ENCODE measurements at places on chromosomes 6 and 20.

- DNase-seq = no peak
Measured at GRCh38 chr6:92538275-92538674, 881.1 kb downstream of the EPHA7 start.

DNA sequence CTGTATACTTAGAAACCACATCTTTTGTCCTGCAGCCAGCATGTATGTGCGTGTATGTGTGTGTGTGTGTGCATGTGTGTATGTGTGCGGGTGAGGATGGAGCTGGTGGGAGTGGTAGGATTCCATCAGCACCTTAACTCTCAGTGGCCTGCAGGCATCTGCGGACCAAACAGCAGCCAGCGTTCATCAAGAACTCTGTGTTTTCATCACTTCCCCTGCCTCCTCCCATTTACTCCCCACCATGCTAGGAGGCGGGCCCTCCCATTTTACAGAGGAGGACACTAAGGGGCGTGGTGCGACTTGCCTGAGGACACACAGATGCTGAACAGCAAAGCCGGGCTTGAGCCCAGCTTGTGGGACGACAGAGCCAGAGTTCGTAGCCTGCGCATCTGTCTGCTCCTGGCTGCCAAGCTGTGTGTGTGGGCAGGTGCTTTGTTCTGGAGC is 8.9 kb downstream of the VSTM2L start:
- DNase-seq = no peak

- DNase-seq = peak; percentile 71
Measured at GRCh38 chr6:166258854-166259276, 49.3 kb downstream of the PRR18 start.

- peak; percentile 6 for DNase-seq
Measured at GRCh38 chr6:40999569-40999968, 39.5 kb downstream of the UNC5CL start.

DNA sequence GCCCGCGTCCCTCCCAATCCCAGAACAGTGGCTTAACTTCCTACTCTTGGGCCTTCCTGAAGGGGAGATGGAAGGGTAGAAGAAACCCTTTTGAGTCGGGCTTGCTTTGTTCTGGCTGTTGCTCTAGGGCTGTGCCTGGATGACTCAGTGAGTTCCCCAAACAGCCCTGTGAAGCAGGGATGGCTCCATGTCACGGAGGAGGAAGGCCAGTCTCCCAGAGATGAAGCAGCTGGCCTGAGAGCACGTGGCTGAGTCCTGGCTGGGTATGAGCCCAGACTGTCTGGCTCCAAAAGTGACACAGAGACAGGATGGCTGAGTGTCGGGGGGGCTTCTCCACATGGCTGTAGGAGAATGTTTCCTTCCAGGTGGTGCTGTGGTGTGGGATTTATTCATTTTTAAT is 4.6 kb downstream of the SYTL3 start:
- peak; percentile 32 for DNase-seq

Measured in CD4-positive, alpha-beta T cell treated with Interleukin-17A for 4 hours (primary cell).